ENCODE measurements at places on chromosomes 1 and 21.

DNA sequence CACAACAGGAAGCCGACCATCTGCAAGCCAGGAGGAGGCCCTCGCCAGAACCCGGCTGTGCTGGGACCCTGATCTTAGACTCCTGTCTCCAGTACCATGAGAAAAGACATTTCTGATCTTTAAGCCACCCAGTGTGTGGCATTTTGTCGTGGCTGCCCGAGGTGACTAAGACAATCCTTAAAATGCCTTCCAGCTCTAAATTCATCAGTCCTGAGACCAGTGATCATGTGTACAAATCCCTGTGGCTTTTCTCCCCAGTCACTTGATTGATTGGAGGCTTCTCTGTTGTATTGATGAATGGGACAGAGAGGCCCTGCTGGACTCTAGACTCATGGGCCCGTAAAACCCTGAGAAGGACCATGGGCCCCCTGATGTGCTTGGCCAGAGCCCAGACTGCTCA, 36.1 kb downstream of the B3GALT5 start:
- no peak for DNase-seq

- no peak for DNase-seq
Observed at GRCh38 chr1:76162254-76162653, 87.7 kb downstream of the ST6GALNAC3 start.

GRCh38 chr1:54159733-54160316, 7.0 kb upstream of the CDCP2 start:
- no peak for DNase-seq

GRCh38 chr1:243477731-243478290, 222.0 kb downstream of the SDCCAG8 start:
- no peak for DNase-seq

- no peak for DNase-seq
Observed at GRCh38 chr1:53629101-53629691, 109.8 kb downstream of the GLIS1 start.

- DNase-seq: no peak
Observed at GRCh38 chr1:1035291-1035943, 15.5 kb downstream of the AGRN start.

GRCh38 chr1:212728606-212729005, 29.0 kb upstream of the BATF3 start:
- DNase-seq: no peak

DNA sequence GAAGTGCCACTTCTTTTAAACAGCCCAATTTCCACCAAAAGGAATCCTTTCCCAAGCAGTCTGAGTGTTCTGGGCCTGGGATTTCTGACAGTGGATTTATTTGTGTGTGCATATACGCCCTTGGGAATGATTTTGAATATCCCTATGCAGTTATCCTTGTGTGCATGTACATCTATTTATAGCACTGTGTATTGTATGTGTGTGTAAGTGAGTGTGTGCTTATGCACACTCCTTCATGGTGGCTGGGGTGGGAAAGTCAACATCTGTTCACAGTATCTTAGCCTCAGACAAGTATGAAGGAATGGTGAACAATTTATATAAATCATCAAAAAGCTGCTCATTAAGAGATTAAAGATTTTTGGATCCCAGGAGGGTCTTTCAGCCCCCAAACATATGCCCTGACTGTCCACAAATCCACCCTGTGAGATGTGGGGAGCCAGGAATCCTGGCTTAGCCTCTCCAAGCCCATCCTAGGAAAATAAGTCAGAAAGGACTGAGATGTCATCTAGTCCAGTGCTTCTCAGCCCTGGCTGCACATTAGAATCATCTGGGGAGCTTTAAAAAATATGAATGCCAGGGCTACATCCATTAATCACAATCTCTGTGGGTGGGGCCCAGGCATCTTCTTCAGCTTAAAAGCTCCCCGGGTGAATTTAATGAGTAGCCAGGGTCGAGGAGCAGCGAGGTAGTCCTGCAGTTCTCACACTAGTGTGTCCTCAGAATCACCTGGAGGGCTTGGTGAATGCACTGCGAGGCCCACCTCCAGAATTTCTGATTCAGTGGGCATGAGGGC, 101.4 kb downstream of the PLXNA2 start:
- DNase-seq: no peak

- no peak for DNase-seq
Observed at GRCh38 chr1:182626527-182626926, 22.3 kb upstream of the RGS16 start.

DNA sequence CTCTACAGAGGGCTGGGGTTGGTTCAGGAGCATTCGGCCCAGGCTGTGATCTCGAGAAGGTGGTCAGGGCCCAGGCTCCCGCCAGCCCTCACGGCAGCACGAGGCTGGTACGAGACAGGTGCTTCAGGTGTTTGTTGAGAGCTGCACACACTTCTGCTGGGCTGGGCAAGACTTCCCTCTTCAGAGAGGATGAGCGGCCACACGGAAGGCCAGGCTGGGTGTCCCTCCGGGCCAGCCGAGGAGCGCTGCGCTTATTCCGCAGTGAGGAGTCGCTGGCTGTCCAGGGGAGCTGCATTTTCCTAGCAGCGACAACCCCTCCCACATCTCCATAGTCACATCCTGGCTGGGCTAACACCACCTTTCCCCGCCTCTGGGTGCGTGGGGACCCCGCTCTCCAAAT, 50.5 kb downstream of the PDE9A start:
- no peak for DNase-seq

GRCh38 chr1:186878356-186878755, 49.6 kb downstream of the PLA2G4A start:
- no peak for DNase-seq

DNA sequence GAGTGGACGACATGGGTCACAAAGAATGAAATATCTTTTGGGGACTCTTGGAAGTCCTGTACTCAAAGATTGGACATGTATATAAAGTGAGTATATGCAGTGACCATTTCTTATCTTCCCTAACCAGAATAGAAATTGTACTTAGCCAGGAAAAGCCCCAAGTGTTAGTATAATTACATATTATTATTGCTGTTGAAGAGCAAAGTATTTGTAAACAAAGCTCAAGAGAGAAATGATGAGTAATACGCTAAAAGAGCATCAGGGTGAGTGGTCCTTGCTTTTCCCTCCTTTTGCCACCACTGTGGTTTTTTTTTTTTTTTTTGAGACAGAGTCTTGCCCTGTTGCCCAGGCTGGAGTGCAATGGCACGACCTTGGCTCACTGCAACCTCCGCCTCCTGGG, 6.4 kb upstream of the CGN start:
- no peak for DNase-seq

DNA sequence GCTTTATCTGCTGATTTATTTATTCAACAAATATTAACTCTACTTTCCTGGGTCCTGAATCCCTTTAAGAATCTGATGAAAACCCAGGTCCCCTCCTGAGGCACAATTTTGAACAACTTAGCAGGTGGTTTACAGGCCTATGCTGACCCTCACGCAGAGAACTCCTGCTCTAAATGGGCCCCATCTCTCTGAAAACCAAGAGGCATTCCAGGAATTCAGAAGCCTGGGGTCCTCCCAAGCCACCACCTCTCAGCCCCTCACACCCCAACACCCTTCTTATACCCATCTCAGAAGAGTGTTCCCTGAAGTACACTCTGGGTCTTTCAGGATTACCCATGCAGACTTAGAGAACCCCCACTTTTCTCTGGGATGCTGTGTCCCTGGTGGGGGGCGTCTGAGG, 34.5 kb downstream of the LHX4 start:
- DNase-seq: no peak

GRCh38 chr1:58459911-58460310, 86.6 kb downstream of the OMA1 start:
- no peak for DNase-seq

DNA sequence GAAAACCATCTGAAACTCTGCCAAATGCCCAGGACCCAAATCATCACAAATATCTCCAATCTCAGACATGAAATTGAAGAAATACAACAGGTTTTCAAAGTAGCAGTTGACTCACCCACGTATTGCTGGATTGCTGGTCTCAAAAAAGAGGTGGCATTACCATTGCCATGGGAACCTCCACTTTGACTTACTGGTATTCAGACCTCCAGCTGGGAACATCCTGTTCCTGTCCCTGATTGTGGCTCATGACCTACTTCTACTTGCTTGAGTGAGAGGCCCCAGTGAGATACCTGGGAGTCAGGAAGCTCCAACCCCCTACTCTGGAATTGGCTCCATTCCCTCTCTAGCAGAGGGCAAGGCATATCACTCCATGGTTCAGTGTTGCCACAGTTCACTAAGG, 64.6 kb downstream of the NMNAT2 start:
- DNase-seq: no peak

- no peak for DNase-seq
Observed at GRCh38 chr1:231059566-231060193, 19.6 kb upstream of the FAM89A start.

- no peak for DNase-seq
Observed at GRCh38 chr1:7549277-7550161, 221.6 kb upstream of the VAMP3 start.

DNA sequence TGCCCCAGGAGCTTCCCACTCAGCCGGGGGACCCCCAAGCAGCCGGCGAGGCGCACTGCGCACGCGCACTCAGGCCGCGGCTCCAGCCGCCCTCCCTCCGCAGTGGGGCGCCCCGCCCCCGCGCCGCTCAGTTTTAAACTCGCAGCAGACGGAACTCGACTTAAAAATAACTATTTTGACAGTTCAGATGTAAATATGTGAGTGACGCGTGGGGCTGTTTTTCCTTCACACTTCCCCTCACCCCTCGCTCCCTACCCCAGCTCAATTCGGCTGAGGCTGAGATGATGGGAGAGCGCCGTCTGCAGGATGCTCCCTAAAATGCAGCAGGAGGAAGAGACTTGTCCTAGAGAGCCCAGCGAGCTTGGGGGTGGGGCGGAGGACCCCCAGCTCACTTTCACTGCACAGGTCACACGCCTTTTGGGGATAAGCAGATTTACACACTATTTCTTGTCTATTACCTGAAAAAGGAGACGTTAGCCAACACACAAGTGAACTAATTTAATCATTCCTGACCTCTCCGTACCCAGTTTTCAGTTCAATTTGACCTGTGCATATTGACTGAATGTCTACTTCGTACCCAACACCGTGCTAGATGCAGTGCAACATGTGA, 8.9 kb upstream of the LEMD1 start:
- DNase-seq: peak; percentile 21

- DNase-seq: no peak
Observed at GRCh38 chr1:163367721-163368120, 46.0 kb downstream of the NUF2 start.

GRCh38 chr1:73472810-73473209, 725.2 kb downstream of the LRRIQ3 start:
- no peak for DNase-seq

DNA sequence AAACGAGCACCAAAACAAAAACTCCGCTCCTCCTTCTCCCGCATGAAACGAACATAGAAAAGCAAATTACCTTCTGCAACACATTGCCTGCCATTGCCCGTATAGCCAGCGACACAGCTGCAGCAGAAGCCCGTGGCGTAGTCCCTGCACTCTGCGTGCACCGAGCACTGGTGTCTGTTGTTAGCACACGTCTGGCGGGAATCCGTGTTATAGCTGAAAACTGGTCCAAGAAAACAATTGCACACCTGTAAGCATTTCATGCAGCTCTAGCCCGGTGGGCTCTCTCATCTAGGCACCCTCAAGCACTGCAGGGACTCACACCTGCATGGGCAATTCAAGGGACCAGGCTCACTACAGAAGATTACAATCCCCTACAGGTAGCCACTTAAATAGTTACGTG, 26.9 kb downstream of the NID1 start:
- no peak for DNase-seq

DNA sequence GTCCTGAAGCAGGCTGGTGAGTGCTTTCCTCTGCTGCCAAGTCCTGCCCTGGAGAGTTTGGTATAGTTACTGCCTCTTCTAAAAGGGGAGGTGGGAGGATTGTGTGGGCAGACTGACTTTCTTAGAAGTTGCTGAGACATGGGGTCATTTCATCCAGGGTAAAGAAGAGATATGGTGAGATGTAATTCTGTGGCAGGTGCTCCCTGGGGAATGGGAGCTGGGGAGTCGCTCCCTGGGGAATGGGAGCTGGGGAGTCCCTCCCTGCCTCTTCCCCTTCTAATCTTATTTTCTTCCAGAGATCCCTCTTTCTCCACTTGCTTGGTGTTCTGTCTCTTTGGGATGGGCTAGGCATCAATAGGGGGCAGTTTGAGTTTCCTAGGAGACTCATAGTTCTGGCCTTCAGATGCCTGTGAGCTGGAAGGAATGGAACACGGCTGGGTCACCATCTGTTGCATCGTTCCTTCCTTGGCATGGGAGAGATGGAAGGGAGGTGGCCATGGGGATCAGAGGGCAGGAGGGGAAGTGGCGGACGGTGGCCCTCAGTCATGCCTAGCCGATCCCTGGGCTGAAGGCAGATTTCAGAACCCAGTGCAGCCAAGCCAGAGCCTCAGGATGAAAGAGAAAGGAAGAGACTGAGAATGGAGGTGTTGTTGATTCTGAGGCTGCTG, 59.0 kb downstream of the NFASC start:
- DNase-seq: no peak

DNA sequence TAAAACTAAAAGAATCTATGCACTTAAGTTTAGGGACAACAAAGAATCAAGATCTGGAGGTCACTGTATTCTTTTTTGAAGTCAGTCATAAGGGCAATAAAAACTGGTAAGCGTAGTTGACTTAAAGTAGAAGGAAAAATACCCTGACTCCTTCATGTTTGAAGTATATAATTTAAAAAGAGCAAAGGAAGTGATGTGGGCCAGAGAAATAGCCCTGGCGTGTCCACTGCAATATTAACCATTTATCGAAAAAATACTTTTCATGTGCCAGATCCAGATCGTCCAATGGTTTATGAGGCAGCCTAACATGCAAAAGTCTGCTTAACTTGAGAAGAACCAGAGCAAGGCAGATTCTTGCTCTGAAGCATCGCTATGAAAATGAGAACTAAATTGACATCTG, 162.0 kb downstream of the COQ8A start:
- no peak for DNase-seq

DNA sequence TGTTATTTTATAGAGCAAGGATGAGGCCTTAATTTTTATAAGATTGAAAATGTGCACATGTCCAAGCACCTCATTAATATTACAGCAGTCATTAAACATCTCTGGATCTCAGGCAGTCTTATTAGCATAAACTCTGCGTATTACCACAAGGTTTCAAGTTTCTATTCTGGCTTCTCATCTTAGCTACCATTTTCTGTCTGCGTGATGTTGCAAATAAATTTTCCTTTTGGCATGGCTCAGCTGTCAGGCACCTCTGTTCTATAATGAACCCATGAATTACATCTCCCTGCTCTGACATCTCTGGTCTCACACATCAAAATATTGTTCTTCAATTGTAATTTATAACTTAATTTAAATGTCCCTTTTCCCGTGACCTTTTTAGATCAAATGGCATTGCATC, 156.5 kb downstream of the SLC45A1 start:
- DNase-seq: no peak

Data from activated T-cell treated with anti-CD3 and anti-CD28 coated beads for 4 hours (primary cell).